ENCODE measurements at places on chromosomes 13 and 19. TPM values are rescaled to one million over a fixed set of nuclear protein-coding genes. Genes with fewer than 3 reads are reported as not detected.

DNA sequence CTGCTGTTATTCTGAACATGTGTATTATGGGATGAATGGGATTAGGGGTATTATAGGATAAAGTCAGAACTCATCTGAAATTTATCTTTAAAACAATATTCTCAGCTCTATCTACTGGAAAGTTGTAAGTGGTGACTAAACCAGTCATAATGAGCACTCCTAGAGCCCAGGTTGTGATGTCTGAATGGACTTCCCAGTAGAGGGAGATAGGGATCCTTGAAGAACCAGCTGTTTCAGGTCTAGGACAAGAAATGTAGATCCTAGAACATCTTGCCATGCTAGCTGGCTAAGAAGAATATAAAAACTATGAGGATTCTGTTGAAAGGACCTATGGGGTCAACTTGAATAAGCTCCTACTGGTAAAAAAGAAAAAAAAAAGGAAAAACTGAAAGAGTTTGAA, 310.8 kb downstream of the SLC7A1 start:
- no peaks in the 10 kb centered on the region for H3K36me3 ChIP-seq
- H3K27ac ChIP-seq = no peak overlapping the region
- DNase-seq = no peak
- H3K27me3 ChIP-seq = no peaks in the 10 kb centered on the region
- no peak overlapping the region for H3K4me3 ChIP-seq
- H3K4me1 ChIP-seq = no peaks in the 10 kb centered on the region

PRTN3 gene
- total RNA-seq = 0.34 TPM

GRCh38 chr13:19676168-19676567, 42.7 kb downstream of the MPHOSPH8 start:
- H3K4me1 ChIP-seq = no peaks in the 10 kb centered on the region
- peaks cover 56% of the 10 kb centered on the region for H3K36me3 ChIP-seq
- no peaks in the 10 kb centered on the region for H3K27me3 ChIP-seq
- H3K4me3 ChIP-seq = no peak overlapping the region
- no peak overlapping the region for H3K27ac ChIP-seq
- DNase-seq = no peak

GRCh38 chr13:101343128-101343787, 73.0 kb downstream of the NALCN start:
- no peak overlapping the region for H3K27ac ChIP-seq
- no peaks in the 10 kb centered on the region for H3K4me1 ChIP-seq
- no peak for DNase-seq
- H3K27me3 ChIP-seq = no peaks in the 10 kb centered on the region
- H3K36me3 ChIP-seq = no peaks in the 10 kb centered on the region

C19orf33 gene
- 3.7 TPM for total RNA-seq

- H3K27me3 ChIP-seq = no peaks in the 10 kb centered on the region
- peak; percentile 86 for DNase-seq
These were observed 2.8 kb upstream of the LENG1 start for GRCh38 chr19:54162241-54162805.

DNA sequence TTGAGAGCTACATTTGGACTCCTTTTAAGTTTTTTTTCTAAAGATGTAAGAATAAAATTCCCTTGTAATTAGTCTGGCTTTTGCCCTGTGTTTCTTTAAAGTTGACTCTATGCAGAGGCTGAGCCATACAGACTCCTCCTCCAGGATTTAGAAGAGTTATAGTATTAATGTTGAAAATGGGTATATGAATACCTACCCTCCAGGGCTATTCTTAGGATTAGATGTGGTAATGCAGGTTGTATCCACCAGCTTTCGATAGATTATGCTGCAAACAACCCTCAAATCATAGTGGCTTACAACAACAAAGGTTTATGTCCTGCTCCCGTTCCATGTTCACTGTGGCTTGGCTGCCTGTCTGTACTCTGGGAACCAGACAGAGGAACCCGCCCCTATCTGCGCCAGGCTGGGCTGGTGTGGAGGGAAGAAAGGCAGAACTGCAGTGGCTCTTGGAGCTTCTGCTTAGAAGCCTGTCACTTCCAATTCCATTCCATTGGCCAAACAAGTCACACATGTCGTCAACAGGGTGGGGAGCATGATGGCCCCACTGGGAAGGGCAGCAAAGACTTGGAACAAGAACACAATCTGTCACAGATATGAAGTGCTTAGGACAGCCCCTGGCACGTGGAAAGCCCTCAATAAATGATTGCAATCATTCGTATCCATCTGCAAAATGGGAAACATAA, 290.8 kb downstream of the FOXO1 start:
- H3K36me3 ChIP-seq = no peaks in the 10 kb centered on the region
- H3K4me1 ChIP-seq = no peaks in the 10 kb centered on the region
- H3K4me3 ChIP-seq = no peak overlapping the region
- no peak overlapping the region for H3K27ac ChIP-seq
- H3K27me3 ChIP-seq = no peaks in the 10 kb centered on the region
- DNase-seq = peak; percentile 73

DNA sequence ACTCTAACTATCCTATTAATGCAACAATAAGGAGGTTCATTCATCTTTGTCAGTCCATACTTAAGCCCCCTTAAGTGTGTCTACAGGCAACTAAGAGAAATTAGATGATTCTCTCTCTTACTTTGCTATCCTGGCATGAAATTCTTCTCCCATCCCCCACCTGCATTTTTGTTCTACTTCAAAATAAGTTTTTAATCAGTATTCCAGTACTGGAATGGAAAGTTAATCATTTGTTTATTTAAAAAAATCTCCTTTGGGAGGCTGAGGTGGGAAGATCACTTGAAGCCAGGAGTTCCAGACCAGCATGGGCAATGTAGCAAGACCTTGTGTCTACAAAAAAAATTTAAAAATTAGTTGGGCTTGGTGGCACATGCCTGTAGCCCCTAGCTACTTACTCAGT, 222.1 kb downstream of the MZT1 start:
- no peak for DNase-seq
- H3K27me3 ChIP-seq = no peaks in the 10 kb centered on the region
- H3K4me1 ChIP-seq = no peaks in the 10 kb centered on the region
- H3K36me3 ChIP-seq = no peaks in the 10 kb centered on the region
- H3K27ac ChIP-seq = no peak overlapping the region

DNA sequence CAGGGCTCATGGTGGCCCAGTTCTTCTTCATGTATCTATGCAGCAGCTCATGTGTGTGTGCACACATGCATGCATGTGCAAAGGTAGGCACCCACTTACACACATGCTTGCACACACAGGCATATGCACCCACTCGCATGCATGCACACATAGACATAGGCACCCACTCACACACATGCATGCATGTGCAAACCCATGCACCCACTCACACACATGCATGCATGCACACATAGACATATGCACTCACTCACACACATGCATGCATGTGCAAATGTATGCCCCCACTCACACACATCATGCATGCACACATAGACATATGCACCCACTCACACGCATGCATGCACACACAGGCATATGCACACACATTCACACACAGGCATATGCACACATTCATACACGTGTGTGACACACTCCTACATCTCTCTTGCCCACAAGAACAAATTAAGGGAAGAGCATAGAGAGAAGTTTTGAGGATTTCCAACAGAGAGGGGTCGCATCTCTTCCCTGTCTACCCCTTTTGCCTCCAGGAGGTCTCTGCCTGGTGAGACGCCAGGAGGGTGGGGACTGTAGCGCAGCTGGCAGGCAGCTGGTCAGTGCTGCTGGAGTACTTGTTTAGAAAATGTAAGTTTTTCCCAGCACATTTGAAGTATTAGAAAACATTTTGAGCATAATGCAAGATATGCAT, 63.9 kb upstream of the ARHGEF7 start:
- H3K36me3 ChIP-seq = no peaks in the 10 kb centered on the region
- H3K4me1 ChIP-seq = peaks cover 8% of the 10 kb centered on the region
- no peaks in the 10 kb centered on the region for H3K27me3 ChIP-seq
- no peak for DNase-seq

NCAN gene
- total RNA-seq = not detected

GRCh38 chr13:34350671-34351070, 532.7 kb downstream of the RFC3 start:
- no peak for DNase-seq
- no peaks in the 10 kb centered on the region for H3K27me3 ChIP-seq
- H3K4me3 ChIP-seq = no peak overlapping the region

GRCh38 chr13:109371066-109371465, 415.3 kb downstream of the IRS2 start:
- no peaks in the 10 kb centered on the region for H3K36me3 ChIP-seq
- no peak overlapping the region for H3K4me3 ChIP-seq
- DNase-seq = no peak
- H3K27ac ChIP-seq = no peak overlapping the region
- no peaks in the 10 kb centered on the region for H3K4me1 ChIP-seq
- peaks cover 3% of the 10 kb centered on the region for H3K27me3 ChIP-seq

KMT5C gene
- total RNA-seq = 5.7 TPM

DNA sequence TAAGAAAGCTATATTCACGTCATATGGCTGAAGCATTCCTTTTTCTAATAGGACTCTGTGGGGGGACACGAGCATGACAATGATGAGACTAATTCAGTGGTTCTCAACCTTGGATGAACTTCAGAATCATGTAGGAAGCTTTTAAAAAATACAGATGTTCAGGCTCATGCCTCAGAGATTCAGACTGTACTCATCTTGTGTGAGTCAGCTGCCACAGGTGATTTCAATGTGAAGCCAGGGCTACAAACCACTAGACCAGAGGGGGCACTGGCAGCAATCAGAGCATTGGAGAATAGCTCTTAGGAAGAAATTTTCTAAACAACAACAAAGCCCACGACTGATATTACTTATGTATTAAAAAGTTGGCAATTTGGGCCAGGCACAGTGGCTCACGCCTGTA, 91.7 kb downstream of the SERP2 start:
- no peaks in the 10 kb centered on the region for H3K27me3 ChIP-seq
- no peak overlapping the region for H3K4me3 ChIP-seq
- H3K4me1 ChIP-seq = peaks cover 25% of the 10 kb centered on the region

All from psoas muscle (tissue), 8 donors.